ENCODE measurements at places on chromosomes 16 and 17. TPM values are rescaled to one million over a fixed set of nuclear protein-coding genes. Genes with fewer than 3 reads are reported as not detected.
A peak's percentile ranks its signal among the peaks of the same experiment; 100 is the strongest.

Gene KRT40
- polyA plus RNA-seq = not detected

- H3K36me3 ChIP-seq = no peaks in the 10 kb centered on the region
- no peaks in the 10 kb centered on the region for H3K4me1 ChIP-seq
- no peak overlapping the region for H3K27ac ChIP-seq
- DNase-seq = no peak
- no peaks in the 10 kb centered on the region for H3K27me3 ChIP-seq
Measured at GRCh38 chr17:78963378-78963777, 16.3 kb downstream of the LGALS3BP start.

DNA sequence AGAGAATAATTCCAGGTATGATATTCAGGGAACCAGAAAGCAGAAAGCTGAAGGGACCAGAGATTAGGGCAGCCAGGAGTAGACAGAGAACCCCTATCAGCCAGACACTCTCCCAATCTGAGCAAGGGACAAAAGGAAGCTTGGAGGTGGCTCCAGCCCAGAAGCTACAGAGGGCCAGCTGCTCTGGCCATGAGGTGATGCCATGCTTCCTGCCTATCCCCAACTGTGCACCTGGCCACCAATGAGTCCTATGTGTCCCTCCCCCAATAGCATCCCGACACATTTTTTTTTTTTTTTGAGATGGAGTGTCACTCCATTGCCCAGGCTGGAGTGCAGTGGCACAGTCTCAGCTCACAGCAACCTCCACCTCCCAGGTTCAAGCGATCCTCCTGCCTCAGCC is 30.0 kb downstream of the NSMCE1 start:
- H3K36me3 ChIP-seq = no peaks in the 10 kb centered on the region
- no peak overlapping the region for H3K4me3 ChIP-seq
- no peak for DNase-seq
- H3K27me3 ChIP-seq = no peaks in the 10 kb centered on the region

DNA sequence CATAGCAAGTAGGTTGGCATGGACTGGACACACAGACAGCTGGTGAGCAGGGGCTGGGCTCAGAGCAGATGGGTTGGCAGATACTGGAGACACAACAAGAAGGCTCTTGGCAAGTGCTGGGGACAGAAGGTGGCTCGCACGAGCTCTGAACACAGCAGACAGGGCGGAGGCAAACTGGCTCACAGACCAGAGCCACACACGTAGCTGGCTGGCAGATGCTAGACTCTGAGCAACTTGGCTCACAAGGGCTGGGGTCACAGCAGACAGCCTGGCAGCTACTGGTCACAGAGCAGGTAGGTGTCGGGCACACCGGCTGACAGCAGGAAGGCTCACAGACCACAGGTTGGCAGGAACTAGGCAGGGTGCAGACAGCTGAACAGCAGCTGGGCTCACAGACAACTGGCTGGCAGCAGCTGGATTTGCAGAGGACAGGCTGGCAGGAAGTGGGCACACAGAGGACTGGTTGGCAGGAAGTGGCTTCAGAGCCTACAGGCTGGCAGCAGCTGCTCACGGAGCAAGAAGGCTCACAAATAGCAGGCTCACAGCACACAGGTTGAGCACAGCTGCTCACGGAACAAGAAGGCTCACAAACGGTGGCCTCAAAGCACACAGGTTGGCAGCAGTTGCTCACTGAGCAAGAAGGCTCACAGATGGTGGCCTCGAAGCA is 725 bp downstream of the KRTAP16-1 start:
- no peaks in the 10 kb centered on the region for H3K4me1 ChIP-seq
- H3K27ac ChIP-seq = no peak overlapping the region
- no peaks in the 10 kb centered on the region for H3K36me3 ChIP-seq
- H3K4me3 ChIP-seq = no peak overlapping the region
- no peaks in the 10 kb centered on the region for H3K27me3 ChIP-seq

Gene CEP295NL
- polyA plus RNA-seq = 0.13 TPM

- H3K4me3 ChIP-seq = no peak overlapping the region
- H3K27me3 ChIP-seq = no peaks in the 10 kb centered on the region
- H3K4me1 ChIP-seq = peaks cover 26% of the 10 kb centered on the region
- H3K27ac ChIP-seq = peak overlapping the region; percentile 50
- no peak for DNase-seq
Measured at GRCh38 chr17:57210224-57210553, 46.1 kb upstream of the MSI2 start.

Gene SDR42E2
- 0.03 TPM for polyA plus RNA-seq

Gene PERCC1
- not detected for polyA plus RNA-seq

Gene KRTAP4-1
- polyA plus RNA-seq = not detected

DNA sequence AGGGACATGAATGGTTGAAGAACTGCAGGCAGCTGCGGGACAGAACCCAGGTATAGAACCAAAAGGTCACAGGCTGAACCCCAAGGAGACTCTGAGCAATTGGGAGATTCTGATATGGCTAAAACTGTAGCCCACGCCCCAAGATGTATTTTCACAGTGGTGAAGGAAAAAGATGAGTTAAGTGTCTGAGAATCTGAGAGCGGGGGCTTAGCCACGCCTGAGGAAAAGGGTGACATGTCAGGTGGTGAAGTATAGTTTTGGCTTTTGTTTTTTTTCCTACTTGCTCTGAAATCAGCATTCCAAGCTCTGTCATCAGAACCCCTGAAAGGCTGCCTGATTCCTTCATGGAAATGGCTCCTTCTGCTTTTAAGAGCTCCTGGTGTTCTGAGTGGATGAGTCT is 73.3 kb downstream of the AKAP1 start:
- no peak for DNase-seq
- H3K27ac ChIP-seq = no peak overlapping the region
- no peaks in the 10 kb centered on the region for H3K4me1 ChIP-seq
- H3K36me3 ChIP-seq = no peaks in the 10 kb centered on the region
- H3K4me3 ChIP-seq = no peak overlapping the region

Gene APOBR
- not detected for polyA plus RNA-seq

Gene G6PC1
- polyA plus RNA-seq = not detected

Gene ESRP2
- 0.57 TPM for polyA plus RNA-seq

DNA sequence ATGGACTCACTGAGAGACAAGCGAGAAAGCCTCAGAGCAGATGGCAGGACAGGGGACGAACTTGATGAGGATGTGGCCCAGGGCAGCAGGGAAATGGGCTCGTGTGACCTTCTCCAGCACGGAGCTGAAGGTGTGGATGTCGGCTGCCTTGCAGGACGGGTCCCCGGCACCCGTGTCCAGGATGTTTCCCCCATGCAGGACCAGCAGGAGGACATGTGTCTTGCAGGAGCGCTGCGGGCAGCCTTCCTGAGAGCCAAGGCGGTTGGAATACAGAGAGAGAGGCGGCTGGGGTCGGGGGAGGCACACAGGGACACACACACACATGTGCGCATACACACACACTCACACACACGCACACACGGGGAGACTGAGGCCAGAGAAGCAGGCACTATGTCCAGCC is 39.3 kb downstream of the PIMREG start:
- no peaks in the 10 kb centered on the region for H3K36me3 ChIP-seq
- no peak overlapping the region for H3K27ac ChIP-seq
- no peak overlapping the region for H3K4me3 ChIP-seq

DNA sequence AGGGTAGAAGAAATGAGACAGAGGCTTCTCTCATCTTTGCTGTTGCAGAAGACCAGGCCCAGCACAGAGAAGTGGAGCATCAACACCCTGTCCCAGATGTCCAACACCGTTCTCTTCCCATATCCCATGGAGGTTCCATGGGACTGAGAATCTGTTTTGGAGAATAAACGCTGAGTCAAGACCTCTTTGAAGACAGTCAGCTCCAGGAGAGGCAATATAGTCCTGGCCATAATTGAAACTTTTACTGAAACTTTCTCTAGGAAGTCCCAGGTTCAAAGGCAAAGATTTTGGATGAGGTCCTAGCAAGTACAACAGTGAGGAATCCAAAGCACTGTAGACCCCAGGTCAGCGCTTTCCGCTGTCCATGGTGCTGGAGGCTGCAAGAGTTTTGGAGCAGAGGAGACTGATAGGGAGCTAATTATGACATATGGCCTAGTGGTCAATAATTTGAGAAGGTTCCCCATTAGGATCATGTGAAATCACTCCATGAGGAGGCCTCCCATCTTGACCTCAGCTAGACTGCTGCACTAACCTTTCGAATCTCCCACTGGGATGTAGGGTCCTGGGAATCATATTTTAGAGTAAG is 36.0 kb downstream of the OSBPL7 start:
- H3K4me1 ChIP-seq = peaks cover 5% of the 10 kb centered on the region
- H3K36me3 ChIP-seq = no peaks in the 10 kb centered on the region
- H3K4me3 ChIP-seq = no peak overlapping the region
- no peak overlapping the region for H3K27ac ChIP-seq
- DNase-seq = peak; percentile 32
- peaks cover 16% of the 10 kb centered on the region for H3K27me3 ChIP-seq

GRCh38 chr16:5891296-5891695 is 793.7 kb upstream of the EEF2KMT start:
- H3K27ac ChIP-seq = no peak overlapping the region
- DNase-seq = no peak
- no peaks in the 10 kb centered on the region for H3K4me1 ChIP-seq
- no peaks in the 10 kb centered on the region for H3K36me3 ChIP-seq

GRCh38 chr17:58630883-58631522 is 60.8 kb downstream of the TEX14 start:
- H3K36me3 ChIP-seq = no peaks in the 10 kb centered on the region
- H3K4me1 ChIP-seq = peaks cover 11% of the 10 kb centered on the region
- H3K27me3 ChIP-seq = no peaks in the 10 kb centered on the region
- no peak for DNase-seq
- no peak overlapping the region for H3K4me3 ChIP-seq

DNA sequence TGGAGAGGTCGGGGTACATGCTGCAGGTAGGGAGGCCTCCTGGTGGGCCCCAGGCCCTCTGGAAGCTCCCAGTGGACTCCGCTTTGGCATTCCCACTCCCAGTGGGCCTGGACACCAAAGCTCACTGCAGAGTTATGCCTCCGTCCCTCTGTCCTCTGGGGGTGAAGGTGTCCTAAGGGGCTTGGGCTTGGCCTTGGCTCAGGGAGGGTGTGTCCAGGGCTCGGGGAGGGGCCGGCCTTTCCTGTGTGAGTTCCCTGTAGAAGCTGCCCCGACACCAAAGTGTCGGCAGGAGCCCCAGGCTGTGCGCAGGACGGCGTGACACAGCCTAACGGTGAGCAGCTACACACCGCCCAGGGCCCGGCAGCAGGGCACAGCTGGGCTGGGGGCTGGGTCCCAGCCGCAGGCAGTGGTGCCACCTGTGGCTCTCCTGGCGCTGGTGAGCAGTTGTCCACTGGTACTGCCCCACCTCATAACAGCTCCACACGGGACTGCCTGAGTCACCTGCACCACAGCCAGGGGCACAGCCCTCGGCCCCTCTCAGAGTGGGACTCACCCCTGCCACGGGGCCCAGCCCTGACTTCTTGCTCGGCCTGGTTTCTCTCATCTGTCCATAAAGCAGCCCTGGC is 6.1 kb downstream of the TEPSIN start:
- H3K27me3 ChIP-seq = no peaks in the 10 kb centered on the region
- peaks cover 41% of the 10 kb centered on the region for H3K36me3 ChIP-seq
- no peak for DNase-seq

- peaks cover 9% of the 10 kb centered on the region for H3K4me1 ChIP-seq
- H3K27me3 ChIP-seq = peaks cover 2% of the 10 kb centered on the region
- no peaks in the 10 kb centered on the region for H3K36me3 ChIP-seq
- no peak overlapping the region for H3K27ac ChIP-seq
- DNase-seq = no peak
Measured at GRCh38 chr17:55587608-55588139, 76.4 kb upstream of the SMIM36 start.

GRCh38 chr17:81148986-81149533 is 16.2 kb upstream of the PVALEF start:
- H3K27me3 ChIP-seq = no peaks in the 10 kb centered on the region
- no peaks in the 10 kb centered on the region for H3K36me3 ChIP-seq
- no peak overlapping the region for H3K27ac ChIP-seq
- no peak for DNase-seq

GRCh38 chr17:50259477-50260324 is 14.6 kb upstream of the TMEM92 start:
- H3K4me1 ChIP-seq = no peaks in the 10 kb centered on the region
- H3K27me3 ChIP-seq = peaks cover 4% of the 10 kb centered on the region
- no peak overlapping the region for H3K4me3 ChIP-seq
- H3K36me3 ChIP-seq = no peaks in the 10 kb centered on the region
- no peak overlapping the region for H3K27ac ChIP-seq
- DNase-seq = no peak

- H3K27ac ChIP-seq = no peak overlapping the region
- no peaks in the 10 kb centered on the region for H3K36me3 ChIP-seq
- H3K4me3 ChIP-seq = no peak overlapping the region
- no peaks in the 10 kb centered on the region for H3K4me1 ChIP-seq
Measured at GRCh38 chr17:57586742-57587141, 158.4 kb downstream of the CCDC182 start.

DNA sequence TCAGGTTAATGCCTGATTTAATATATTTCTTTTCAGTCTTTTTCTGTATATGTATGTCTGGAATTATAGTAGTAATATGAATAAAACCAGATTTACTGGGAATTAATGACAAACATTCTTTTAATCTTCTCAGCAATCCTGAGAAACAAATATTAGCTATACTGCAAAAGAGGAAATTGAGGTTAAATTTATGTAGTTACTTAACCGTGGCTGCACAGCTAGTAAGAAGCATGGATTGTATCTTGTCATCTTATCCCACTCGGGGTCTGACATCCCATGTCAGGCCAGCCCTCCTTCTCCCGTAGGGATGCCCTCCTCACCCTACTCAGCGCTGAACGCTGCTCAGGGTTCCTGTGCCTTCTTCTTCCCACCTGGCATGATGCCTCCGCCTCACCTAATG is 143.0 kb downstream of the FTO start:
- H3K4me1 ChIP-seq = no peaks in the 10 kb centered on the region
- no peak overlapping the region for H3K4me3 ChIP-seq
- DNase-seq = no peak
- no peak overlapping the region for H3K27ac ChIP-seq
- H3K36me3 ChIP-seq = no peaks in the 10 kb centered on the region
- no peaks in the 10 kb centered on the region for H3K27me3 ChIP-seq

DNA sequence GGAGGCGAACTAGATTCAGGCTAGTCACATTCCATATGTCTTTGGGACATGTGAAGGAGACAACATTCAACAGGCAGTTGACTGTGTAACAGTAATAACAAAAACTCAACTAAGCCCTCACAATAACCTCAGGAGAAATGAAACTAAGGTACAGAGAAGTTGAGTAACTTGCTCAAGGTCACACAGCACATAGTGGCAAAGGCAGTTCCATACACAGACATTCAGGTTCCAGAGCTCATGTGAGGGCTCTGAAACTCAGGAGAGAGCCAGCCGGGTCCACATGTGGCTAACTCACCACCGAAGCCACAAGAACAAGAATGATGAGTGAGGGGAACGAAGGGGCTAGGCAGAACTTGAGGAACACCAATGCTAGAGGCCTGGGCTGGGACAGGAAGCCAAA is 46.3 kb upstream of the CCL1 start:
- DNase-seq = no peak
- peaks cover 14% of the 10 kb centered on the region for H3K4me1 ChIP-seq
- no peak overlapping the region for H3K4me3 ChIP-seq
- H3K27me3 ChIP-seq = peaks cover 9% of the 10 kb centered on the region
- no peak overlapping the region for H3K27ac ChIP-seq

DNA sequence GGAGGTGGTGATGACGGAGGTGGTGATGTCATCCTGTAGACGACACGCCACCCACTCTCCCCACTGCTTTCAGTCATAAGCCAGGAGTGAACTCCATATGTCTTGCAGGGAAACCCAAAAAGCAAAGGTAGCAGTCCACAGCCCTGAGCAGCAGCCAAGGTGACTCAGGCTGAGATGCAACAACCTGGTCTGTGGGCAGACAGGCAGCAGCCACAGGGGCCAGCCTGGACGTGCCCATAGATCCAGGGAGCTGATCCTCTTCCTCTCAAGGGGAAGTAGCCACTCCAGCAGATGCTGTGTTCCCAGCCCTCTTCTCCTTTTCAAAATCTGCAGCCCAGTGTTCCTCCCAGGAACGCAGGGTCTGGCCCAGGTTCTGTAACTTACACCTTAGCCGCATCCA is 17.3 kb upstream of the CIITA start:
- H3K27me3 ChIP-seq = no peaks in the 10 kb centered on the region
- no peaks in the 10 kb centered on the region for H3K4me1 ChIP-seq
- no peak for DNase-seq
- H3K4me3 ChIP-seq = no peak overlapping the region
